GM12864 (cell line): ENCODE measurements at places on chromosomes 4 and X.
A peak's percentile ranks its signal among the peaks of the same experiment; 100 is the strongest.

DNA sequence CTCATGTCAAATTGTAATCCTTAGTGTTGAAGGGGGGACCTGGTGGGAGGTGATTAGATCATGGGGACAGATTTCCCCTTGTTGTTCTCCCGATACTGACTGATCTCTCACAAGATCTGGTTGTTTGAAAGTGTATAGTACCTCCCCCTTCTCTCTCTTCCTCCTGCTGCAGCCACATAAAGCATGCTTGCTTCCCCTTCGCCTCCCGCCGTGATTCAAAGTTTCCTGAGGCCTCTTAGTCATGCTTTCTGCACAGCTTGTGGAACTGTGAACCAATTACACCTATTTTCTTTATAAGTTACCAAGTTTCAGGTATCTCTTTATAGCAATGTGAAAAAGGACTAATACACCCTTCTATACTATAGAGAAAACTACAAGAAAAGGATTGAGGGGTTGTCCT, 1170.5 kb upstream of the AGA start:
- DNase-seq = no peak

- DNase-seq = no peak
These were observed 587.4 kb downstream of the RPA4 start for GRCh38 chrX:97471071-97471470.

- DNase-seq = no peak
These were observed 138.0 kb downstream of the ADAMTS3 start for GRCh38 chr4:72430988-72431387.

DNA sequence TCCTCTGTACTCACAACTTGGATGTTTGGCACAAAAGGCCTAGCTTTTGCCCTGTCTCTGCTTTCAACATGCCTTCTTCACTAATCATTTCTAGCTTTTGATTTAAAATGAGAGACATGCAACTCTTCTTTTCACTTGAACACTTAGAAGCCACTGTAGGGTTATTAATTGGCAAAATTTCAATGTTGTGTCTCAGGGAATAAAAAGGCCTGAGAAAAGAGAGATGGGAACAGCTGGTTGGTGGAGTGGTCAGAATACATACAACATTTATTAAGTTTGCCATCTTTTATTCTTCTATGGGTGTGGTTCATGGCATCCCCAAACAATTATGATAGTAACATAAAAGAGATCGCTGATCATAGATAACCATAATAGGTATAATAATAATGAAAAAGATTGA, 114.3 kb downstream of the FBXW7 start:
- no peak for DNase-seq

GRCh38 chr4:146462251-146462650, 59.5 kb downstream of the SLC10A7 start:
- DNase-seq = no peak

- DNase-seq = no peak
These were observed 980.9 kb upstream of the DIAPH2 start for GRCh38 chrX:95703696-95704095.

GRCh38 chrX:47751670-47752069, 85.0 kb upstream of the ZNF81 start:
- no peak for DNase-seq

- no peak for DNase-seq
These were observed 183.7 kb downstream of the SPATA18 start for GRCh38 chr4:52234561-52235440.

GRCh38 chrX:30489323-30489722, 88.2 kb downstream of the TASL start:
- DNase-seq = no peak

GRCh38 chrX:66833426-66833825, 194.5 kb upstream of the EDA2R start:
- DNase-seq = peak; percentile 0

DNA sequence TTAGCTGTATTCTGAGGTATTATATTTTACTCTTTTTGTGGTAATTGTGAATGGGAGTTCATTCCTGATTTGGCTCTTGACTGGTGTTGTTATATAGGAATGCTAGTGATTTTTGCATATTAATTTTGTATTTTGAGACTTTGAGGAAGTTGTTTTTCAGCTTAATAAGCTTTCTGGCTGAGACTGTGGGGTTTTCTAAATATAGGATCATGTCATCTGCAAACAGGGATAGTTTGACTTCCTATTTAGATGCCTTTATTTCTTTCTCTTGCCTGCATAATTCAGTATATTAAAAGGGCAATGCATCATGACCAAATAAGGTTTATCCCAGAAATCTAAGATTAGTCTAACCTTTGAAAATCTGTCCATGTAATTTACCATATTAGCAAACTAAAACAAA, 44.7 kb upstream of the EPGN start:
- no peak for DNase-seq

DNA sequence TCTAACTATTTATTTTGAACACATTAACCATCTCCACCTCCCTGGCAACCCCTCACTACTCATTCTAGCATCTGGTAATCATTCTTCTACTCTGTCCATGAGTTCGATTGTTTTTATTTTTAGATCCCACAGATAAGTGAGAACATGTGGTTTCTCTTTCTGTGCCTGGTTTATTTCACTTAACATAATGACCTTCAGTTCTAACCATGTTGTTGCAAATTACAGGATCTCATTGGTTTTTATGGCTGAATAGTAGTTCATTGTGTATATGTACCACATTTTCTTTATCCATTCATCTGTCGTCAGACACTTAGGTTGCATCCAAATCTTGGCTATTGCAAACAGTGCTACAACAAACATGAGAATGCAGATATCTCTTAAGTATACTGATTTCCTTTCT, 33.4 kb upstream of the FAM47B start:
- DNase-seq = no peak
